Body of pancreas (tissue), 4 donors: ENCODE measurements at places on chromosomes 3 and 15. TPM values are rescaled to one million over a fixed set of nuclear protein-coding genes. Genes with fewer than 3 reads are reported as not detected.

Gene USP13
- total RNA-seq = 6.9 TPM

Gene RHCG
- total RNA-seq = 0.52 TPM

Gene THRB
- total RNA-seq = 6.9 TPM

Gene ZDHHC3
- total RNA-seq = 32.2 TPM

Gene RLBP1
- not detected for total RNA-seq

Gene ABI3BP
- 9.3 TPM for total RNA-seq

Gene SSUH2
- 0.26 TPM for total RNA-seq

Gene OR5K2
- not detected for total RNA-seq

Gene FGD5
- total RNA-seq = 4.9 TPM

Gene ACP3
- total RNA-seq = 0.33 TPM

Gene SEMA3B
- 116 TPM for total RNA-seq

Gene FBXL2
- total RNA-seq = 5.3 TPM

Gene SCN11A
- total RNA-seq = not detected

Gene MYEF2
- 12.9 TPM for total RNA-seq

Gene ZNF860
- 1.0 TPM for total RNA-seq

Gene EXD1
- not detected for total RNA-seq

Gene CCR9
- not detected for total RNA-seq

Gene SLC9C1
- total RNA-seq = not detected

Gene PDZRN3
- total RNA-seq = 41.9 TPM

Gene SLC2A2
- total RNA-seq = 2.9 TPM

Gene CTXND1
- total RNA-seq = 0.66 TPM

Gene UROC1
- not detected for total RNA-seq

Gene BNC1
- total RNA-seq = 0.26 TPM

Gene UBAP1L
- 4.6 TPM for total RNA-seq

Gene ZPLD1
- not detected for total RNA-seq

Gene PARP14
- total RNA-seq = 31.9 TPM
